ENCODE measurements at places on chromosomes 1 and 21. TPM values are rescaled to one million over a fixed set of nuclear protein-coding genes. Genes with fewer than 3 reads are reported as not detected.

TNFSF4 gene
- total RNA-seq, result 0.74 TPM

WDR26 gene
- total RNA-seq, result 79.4 TPM

RXFP4 gene
- total RNA-seq, result not detected

FABP3 gene
- 88.0 TPM for total RNA-seq

GPR157 gene
- 0.25 TPM for total RNA-seq

C1orf185 gene
- not detected for total RNA-seq

FAF1 gene
- 30.5 TPM for total RNA-seq

CRYAA gene
- not detected for total RNA-seq

FAM43B gene
- total RNA-seq, result 0.74 TPM

TBX15 gene
- total RNA-seq, result 0.98 TPM

C2CD2 gene
- 8.4 TPM for total RNA-seq

STIL gene
- total RNA-seq, result 4.7 TPM

GJA9 gene
- not detected for total RNA-seq

COL11A1 gene
- total RNA-seq, result 27.3 TPM

RRAGC gene
- total RNA-seq, result 25.8 TPM

TIMM17A gene
- total RNA-seq, result 41.8 TPM

LCE2C gene
- not detected for total RNA-seq

ZYG11B gene
- 130 TPM for total RNA-seq

GPATCH4 gene
- total RNA-seq, result 5.4 TPM

HMCN1 gene
- 2.7 TPM for total RNA-seq

ATP1A4 gene
- under 0.01 TPM for total RNA-seq

CADM3 gene
- 136 TPM for total RNA-seq

WNT3A gene
- total RNA-seq, result not detected

INAVA gene
- 0.98 TPM for total RNA-seq

SLC44A5 gene
- 141 TPM for total RNA-seq

TMPRSS3 gene
- not detected for total RNA-seq

TMEM51 gene
- total RNA-seq, result 0.98 TPM

MCOLN2 gene
- not detected for total RNA-seq

SELL gene
- 0.49 TPM for total RNA-seq

OR14K1 gene
- not detected for total RNA-seq

TSPEAR gene
- total RNA-seq, result not detected

PIGP gene
- total RNA-seq, result 5.2 TPM

TARBP1 gene
- total RNA-seq, result 42.3 TPM

BLACAT1 gene
- total RNA-seq, result 1.5 TPM

NPPB gene
- not detected for total RNA-seq

SLC19A2 gene
- total RNA-seq, result 17.0 TPM

NTNG1 gene
- 6.4 TPM for total RNA-seq

Data from temporal lobe (tissue), 4 donors.